ENCODE measurements at places on chromosomes 11 and 22.

DNA sequence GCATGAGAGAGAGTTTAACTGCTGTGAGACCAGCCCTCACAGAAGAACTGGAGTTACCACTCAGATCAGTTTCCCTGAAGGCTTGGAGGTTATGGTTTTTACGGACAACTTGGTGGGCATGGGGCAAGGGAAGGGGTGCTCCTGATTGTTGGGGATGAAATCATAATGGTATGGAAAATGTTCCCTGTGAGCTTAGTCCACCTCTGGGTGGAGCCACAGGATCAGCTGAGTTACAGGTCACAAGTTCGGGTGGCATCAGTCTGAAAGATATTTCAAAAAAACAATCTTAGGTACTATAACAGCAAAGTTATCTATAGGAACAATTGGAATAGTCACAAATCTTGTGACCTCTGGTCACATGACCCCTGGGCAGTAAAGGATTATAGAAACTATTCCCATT, 162.9 kb downstream of the DLG2 start:
- DNase-seq: peak; percentile 9

DNA sequence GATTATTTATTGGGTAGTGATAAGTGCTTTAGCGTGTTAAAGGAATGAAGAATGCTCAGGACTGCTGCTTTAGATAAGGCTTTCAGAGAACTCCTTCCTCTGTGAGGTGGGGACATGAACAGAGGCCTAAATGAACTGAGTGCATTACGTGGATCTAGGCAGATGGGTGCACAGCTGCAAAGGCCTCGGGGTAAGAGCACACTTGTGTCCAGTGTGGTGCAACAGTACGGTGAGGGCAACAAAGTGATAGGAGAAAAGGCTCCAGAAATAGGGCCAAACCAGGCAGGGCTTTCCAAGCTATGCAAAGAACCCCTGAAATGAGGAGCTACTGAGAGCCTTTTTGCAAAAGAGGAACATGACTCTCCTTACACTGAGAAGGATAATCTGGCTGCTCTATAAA, 45.3 kb upstream of the ARHGAP32 start:
- DNase-seq: no peak

DNA sequence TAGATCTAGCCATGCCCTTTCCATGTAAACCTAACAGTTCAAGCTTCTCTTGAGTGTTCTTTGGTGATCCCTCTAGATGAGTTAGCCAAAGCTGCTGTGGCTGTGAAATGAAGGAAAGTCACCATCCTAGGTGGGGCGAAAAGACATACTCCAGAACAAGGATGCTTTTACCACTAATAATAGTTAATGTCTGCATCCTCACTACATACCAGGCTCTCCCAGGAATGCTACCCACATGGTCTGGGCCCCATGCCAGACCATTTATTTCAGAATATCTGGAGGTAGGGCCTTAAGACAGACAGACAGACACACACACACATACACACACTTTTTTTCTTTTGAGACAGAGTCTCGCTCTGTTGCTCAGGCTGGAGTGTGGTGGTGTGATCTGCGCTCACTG, 14.7 kb downstream of the ABTB2 start:
- no peak for DNase-seq

- no peak for DNase-seq
Observed at GRCh38 chr22:23068096-23068831, 2.1 kb upstream of the GNAZ start.

DNA sequence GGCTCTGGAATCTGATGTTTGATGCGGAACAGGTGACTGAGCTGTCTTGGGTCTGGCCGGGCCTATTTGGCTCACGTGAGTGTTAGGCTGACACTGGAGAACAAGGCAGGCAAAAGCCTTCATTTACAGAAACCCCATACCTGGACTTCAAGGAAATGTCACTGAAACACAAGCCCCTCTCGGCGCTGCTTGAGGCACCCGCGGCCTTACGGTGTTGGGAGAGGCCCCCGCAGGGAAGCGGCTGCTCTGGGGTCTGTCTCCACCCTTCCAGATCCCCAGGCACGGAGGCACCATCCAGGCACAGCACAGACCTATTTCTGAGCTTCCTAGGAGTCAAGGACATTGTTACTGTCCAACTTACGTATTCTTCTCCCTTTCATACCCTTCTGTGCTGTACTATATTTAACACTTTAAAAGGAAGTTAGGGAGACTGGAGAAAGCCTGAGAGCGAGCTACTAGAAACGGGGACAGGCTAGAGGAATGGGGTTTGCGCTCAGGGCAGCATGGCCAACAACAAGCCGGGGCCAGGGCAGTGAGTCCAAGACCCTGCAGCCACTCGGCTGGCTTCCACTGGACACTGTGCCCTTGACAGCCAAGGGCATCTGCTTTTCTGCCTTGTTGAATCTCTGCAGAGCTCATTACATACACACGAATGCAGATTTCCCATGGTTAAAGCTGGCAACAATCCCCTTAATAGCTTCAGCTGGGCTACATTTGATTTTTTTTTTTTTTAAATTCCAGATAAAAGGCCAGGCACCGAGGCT, 23.8 kb downstream of the DRD4 start:
- DNase-seq: no peak

DNA sequence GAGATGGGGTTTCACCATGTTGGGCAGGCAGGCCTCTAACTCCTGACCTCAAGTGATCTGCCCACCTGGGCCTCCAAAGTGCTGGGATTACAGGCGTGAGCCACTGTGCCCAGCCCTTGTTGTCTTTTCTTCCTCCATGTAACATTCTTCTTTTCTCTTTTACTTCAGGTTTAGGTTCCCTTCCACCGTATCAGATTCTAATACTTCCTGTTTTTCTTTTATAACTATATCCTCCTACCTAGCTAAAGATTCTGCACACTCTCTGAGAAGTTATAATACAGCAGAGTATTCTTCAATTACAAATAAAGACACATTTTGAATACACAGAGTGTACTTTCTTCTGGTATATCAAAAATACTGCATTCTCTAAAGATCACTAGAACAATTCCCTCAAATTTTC, 33.2 kb upstream of the GAB2 start:
- DNase-seq: no peak

DNA sequence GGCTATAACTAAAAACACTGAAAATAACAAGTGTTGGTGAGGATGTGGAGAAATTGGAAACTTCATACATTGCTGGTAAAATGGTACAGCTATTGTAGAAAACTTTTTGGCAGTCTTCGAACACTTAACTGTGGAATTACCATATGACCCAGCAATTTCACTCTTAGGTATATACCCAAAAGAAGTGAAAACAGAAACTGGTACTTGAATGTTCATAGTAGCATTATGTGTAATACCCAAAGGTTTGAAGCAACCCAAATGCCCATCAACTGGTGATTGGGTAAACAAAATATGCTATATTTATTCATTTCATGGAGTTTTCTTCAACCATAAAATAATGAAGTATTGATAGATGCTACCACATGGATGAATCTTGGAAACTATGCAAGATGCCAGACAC, 40.8 kb upstream of the FTH1 start:
- no peak for DNase-seq

- DNase-seq: no peak
Observed at GRCh38 chr11:83691451-83691950, 405.3 kb upstream of the CCDC90B start.

GRCh38 chr11:98296091-98296880, 724.5 kb upstream of the CNTN5 start:
- no peak for DNase-seq

GRCh38 chr11:70669871-70670675, 271.7 kb downstream of the CTTN start:
- DNase-seq: peak; percentile 60

GRCh38 chr11:77517753-77518152, 43.9 kb upstream of the PAK1 start:
- no peak for DNase-seq

GRCh38 chr11:72584939-72585597, 89.2 kb downstream of the PDE2A start:
- peak; percentile 34 for DNase-seq

- peak; percentile 26 for DNase-seq
Observed at GRCh38 chr11:10038521-10039302, 255.3 kb downstream of the SBF2 start.

- no peak for DNase-seq
Observed at GRCh38 chr11:2746401-2747247, 46.8 kb upstream of the KCNQ1OT1 start.

DNA sequence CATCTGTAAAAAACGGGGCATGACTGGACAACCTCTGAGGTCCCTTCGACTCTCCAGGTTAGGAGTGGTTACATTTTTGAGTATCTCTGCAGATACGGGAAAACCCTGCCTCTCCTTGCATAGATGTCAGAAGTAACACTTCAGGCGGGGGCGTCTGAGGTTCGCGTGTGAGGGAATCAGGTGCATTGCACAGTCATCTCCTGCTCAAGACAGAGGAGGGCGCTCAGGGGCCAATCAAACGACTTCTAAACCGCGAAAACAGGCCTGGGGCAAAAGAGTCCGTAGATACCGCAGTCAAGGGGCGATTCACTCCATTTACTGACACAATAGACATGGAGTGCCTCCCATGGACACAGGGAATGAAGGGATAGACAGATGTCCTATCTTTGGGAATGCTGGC, 31.7 kb downstream of the KIRREL3 start:
- DNase-seq: peak; percentile 13

- peak; percentile 72 for DNase-seq
Observed at GRCh38 chr11:250740-251299, 14.0 kb downstream of the PSMD13 start.

GRCh38 chr22:33472462-33473344, 414.5 kb upstream of the SYN3 start:
- DNase-seq: no peak

DNA sequence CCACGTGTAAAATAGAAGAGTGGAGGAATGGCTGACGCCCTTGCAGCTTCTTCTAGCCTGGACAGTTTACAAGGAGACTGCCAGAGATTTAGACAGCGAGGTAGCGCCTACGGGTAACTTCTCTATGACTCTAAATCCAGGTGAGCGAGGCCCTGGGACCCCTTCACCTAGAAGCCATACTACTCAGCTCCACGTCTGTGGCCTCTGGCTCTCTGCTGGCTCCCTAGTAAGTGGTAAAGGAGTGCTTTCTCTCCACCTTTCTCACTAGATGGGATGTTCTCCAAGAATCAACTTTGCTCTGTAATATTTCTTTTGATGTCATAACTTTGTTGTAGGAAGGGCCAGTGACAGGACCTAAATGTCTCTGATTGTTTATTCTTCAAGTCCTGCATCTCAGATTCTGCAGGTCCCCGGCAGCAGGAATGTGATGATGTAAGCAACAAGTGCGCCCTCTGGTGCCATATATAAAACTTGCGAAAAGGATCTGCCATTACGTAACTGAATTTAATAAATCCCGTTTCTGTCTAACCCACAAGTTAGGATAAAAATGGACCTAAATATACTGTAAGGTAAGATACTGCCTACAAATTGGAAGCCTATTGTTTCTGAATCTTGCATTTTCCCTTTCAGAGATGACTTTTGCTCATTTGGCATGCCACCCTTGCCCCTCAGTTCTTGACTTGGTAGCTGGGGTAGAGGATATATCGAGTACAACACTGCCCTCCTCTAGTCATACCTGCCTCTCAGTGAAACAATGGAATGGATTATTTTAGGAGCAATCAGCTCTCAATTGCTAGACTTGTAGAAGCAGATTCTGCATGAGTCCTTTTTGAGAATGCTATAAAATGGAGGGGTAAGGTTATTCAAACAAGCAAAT, 11.0 kb upstream of the PTPN5 start:
- peak; percentile 69 for DNase-seq

GRCh38 chr11:68855205-68855981, 13.7 kb upstream of the CPT1A start:
- DNase-seq: peak; percentile 83

DNA sequence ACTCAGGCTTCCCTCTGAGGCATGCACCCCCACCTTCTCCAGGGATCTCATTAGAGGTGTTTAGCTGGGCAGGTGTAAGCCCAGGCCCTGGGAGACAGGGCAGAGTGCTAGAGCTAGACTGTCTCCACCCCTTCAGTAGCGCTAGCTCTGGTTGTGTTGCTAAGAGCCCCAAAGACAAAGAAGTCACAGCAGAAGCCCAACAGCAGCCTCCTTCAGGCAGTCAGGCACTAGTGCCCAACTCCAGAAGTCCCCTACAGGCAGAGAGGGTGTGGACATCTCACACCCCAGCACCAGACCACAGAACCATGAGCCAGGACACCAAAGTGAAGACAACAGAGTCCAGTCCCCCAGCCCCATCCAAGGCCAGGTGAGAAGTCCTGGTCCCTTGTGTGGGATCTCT, at the start of gene CNGA4:
TSS of gene CNGA4 (plus strand) at position 188 of the 400 bp plus-strand sequence. CDS start at position 306, 118 bp downstream.
- no peak for DNase-seq

- DNase-seq: no peak
Observed at GRCh38 chr11:83475760-83476159, 189.6 kb upstream of the CCDC90B start.

- DNase-seq: no peak
Observed at GRCh38 chr11:108388576-108388975, 78.8 kb downstream of the C11orf65 start.

- peak; percentile 69 for DNase-seq
Observed at GRCh38 chr22:22787786-22788459, 99.7 kb upstream of the IGLL5 start.

DNA sequence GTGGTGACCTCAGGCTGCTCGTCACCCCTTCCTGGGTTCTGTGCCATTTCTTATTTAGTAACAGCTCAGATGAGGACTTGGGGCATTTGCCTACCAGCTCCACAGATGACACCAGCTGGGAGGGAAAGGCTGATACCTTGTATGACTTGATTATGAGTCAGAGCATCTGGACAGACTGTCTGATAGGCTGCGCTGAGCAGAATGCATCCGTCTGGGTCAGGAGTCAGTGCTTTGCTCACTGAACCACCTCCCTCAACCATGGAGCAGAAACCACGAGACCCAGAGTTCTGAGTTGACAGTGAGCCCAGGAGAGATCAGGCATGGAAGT, 6.8 kb downstream of the ST14 start:
- peak; percentile 57 for DNase-seq

- no peak for DNase-seq
Observed at GRCh38 chr11:66860449-66860831, 3.6 kb downstream of the LRFN4 start.

DNA sequence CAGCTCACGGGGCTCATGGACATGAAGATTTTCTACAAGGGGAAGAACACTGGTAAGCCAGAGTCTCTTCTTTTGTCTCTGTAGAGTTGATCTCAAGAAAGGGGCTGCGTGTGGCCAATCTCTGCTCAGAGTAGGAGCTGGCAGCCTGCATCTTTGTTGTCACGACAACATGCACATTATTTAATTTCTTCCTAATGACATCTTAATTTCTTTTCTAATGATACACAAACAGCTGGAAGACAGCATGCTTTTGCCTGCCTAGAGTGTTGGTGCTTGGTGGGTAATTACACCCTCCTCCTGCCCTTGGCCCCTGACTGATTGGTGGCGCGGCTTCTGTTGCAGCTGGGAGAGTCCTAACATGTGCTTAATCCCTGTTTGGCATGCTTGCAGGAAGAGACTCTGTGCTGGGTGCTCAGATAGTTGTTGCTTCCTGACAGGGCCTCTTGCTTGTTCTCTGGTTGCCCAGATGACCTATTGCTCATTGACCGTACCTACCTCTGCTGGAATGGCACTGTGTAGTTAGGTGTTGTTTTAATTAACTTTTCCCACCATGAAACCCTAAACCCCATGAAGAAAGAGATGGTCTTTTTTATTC, 106.9 kb upstream of the SORL1-AS1 start:
- DNase-seq: no peak

GRCh38 chr11:126268361-126268707, 361 bp downstream of the SRPRA start:
- no peak for DNase-seq

GRCh38 chr11:23924226-23924625, 572.6 kb upstream of the LUZP2 start:
- no peak for DNase-seq

GRCh38 chr22:32509045-32509444, 34.4 kb downstream of the FBXO7 start:
- no peak for DNase-seq
